ENCODE measurements at places on chromosomes 7 and 10.

- DNase-seq = no peak
Measured at GRCh38 chr10:94122211-94122610, 128.5 kb downstream of the PLCE1 start.

DNA sequence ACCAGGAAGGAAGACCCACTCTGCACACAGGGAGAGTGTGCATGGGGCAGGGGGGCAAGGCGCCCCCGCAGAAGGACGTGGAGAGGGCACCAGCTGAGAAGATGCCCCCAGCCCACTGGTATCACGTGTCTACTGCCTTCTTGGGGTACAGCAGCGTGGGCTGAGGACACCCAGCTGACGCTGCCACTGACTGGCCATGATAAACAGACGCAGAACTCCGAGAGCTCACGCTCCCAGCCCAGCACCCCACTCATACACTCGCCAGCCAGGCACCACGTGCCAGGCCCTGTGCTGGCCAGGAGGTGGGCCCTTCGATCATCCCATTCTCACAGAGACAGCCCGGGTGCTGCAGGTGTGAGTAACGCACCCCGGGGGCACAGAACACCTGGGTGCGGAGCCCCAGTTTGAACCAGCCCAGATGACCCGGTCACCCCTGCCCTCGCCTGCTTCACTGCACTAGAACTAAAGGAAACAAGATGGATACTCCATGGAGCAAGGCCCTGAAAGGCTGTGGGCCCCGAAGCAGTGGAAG, 199.8 kb downstream of the MAD1L1 start:
- DNase-seq = peak; percentile 23

DNA sequence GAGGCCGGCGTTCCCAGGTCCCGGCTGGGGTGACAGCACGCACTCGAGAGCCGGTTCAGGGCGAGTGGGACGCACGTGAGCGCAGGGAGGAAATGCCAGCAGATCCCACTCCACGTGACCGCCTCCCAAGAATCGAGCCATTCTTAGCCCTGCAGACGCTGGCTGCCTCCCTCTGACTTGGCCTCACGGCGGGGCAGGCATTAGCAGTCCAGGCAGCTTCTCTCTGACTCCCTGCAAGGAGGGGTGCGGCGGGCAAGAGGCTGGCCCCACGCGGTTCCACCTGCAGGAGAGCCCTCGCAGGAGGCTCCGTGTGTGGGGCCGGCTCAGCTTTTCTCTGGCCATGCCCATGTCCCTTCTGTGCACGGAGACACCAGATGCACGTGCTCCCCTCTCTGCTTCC, 10.1 kb downstream of the GPR146 start:
- no peak for DNase-seq

DNA sequence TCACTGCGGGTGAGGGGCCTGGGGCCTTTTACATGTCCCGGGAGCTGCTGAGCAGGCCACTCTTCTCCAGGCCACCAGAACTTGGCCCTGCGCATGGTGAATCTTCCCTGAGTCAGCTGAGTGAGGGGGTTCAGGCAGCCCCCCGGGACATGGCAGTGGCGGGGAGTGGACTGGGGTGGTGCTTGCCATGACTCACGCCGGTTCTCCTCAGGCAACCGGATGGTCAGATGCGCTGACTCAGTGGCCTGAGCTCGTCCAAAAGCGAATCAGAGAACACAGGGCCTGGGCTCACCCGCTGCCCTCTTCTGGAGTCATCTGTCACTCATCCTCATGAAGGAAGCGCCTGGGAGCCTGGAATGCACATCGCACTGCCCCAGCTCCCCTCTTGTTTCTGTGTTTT, 33.5 kb downstream of the HTRA1 start:
- DNase-seq = no peak

- DNase-seq = no peak
Measured at GRCh38 chr7:123748171-123748733, 551 bp downstream of the WASL start.

GRCh38 chr7:128177768-128178550, 63.1 kb upstream of the LEP start:
- DNase-seq = no peak

GRCh38 chr7:125427676-125428075, 498.1 kb upstream of the POT1 start:
- DNase-seq = no peak

DNA sequence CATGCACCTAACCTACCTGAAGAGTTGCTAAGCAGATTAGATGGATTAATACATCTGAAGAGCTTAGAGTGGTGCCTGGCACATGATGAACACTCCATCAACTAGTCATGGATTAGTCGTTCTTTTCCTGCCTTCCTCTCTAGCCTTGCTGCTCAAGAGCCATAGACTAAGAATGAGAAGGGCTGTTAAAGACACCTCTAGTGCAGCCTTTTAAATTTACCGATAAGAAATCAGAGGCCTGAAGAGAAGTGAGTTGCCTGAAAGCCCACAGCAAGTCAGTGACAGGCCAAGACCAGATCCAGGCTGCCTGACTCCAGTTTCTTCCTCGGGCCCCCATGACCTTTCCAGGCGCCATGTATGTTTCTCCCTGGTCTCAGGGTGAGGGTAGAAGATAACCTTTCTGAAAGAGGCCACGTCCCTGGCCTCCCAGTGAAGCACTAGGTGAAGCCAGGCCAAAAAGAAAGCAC, 6.5 kb downstream of the TSPAN15 start:
- no peak for DNase-seq

DNA sequence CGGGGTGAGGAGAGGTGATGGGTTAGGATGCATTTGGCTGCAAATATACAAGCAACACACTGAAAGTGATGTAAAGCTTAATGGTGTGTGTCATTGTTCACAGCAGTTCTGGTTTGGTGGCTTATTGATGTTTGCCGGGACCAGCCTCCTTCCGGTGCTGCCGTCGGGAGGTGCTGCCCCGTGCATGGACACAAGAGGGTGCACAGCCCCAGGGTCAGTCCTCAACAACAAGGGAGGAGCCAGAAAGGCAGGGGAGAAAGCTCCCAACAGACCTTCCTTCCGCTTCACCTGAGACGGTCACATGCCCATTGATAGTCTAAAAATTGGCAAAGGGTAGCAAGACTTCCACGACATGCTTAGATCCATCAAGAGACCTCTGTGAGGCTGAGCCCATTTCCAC, 9.5 kb downstream of the RNF32 start:
- DNase-seq = no peak

- no peak for DNase-seq
Measured at GRCh38 chr7:4815609-4816418, 40.4 kb downstream of the AP5Z1 start.

GRCh38 chr10:103762916-103763315, 92.5 kb downstream of the SH3PXD2A start:
- no peak for DNase-seq

GRCh38 chr7:110994028-110994967, 96.6 kb upstream of the LRRN3 start:
- DNase-seq = no peak

GRCh38 chr7:27053153-27053552, 42.6 kb downstream of the HOXA1 start:
- DNase-seq = no peak

- no peak for DNase-seq
Measured at GRCh38 chr7:106177738-106178592, 65.9 kb upstream of the SYPL1 start.

- DNase-seq = no peak
Measured at GRCh38 chr10:105605918-105606317, 964.8 kb downstream of the SORCS3 start.
